ENCODE measurements at places on chromosomes 3 and 15.

DNA sequence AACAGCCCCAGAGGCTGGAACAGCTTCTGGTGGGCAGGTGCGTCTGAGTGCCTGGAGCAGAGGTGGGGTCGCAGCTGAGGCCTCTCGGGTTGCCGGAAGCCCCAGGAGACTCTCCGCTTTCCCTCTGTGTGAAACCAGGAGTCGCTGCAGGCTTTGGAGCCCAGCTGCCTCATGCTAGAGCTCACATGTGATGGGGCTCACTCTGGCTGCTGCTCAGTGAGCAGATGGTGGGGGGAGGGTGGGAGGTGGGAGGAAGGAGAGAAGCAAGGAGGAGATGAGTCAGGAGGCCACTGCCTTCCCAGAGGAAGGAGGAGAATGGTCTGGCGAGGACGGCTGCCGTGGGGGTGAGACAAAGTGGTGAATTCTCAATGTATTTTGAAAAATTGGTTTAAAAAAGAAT, 290.1 kb upstream of the CHRNA7 start:
- DNase-seq, result no peak

DNA sequence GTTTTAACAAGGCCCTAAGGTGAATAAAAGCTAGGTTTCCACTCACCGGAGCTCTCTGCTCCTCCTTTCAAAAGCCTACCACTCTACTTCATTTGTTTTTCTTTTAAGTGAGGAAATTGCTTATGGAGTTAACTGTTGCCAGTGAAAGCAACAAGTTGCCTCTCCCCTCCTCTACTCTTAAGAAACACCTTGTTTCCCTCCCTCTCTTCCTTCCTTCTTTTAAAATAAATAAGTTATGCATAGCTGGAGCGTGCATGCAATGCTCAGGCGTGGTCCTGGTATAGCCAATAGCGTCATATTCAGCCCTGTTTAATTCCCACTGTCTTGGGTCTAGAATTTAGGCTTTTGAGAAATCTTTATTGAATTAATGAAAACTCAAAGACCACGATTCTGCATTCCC, 101.1 kb upstream of the IGF1R start:
- DNase-seq, result no peak

DNA sequence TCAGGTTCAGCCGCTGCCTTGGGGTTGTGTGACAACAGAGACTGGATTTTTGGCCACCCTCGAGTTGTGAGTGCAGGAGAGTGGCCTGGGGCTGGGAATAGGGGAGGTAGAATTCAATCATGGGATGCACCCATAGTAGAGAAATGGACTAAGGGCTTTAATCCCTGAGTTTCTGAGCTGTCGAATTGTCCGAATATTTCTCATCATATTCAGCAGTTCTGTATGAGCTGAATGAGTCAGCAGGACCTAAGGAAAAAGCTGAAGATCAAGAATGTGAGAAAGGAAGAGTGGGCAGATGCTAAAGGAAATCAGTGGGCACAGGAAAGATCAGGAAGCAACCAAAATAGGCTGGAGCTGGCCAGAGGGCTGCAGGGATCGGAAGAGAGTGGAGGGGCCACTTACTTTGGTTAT, 44.4 kb upstream of the SACM1L start:
- no peak for DNase-seq

DNA sequence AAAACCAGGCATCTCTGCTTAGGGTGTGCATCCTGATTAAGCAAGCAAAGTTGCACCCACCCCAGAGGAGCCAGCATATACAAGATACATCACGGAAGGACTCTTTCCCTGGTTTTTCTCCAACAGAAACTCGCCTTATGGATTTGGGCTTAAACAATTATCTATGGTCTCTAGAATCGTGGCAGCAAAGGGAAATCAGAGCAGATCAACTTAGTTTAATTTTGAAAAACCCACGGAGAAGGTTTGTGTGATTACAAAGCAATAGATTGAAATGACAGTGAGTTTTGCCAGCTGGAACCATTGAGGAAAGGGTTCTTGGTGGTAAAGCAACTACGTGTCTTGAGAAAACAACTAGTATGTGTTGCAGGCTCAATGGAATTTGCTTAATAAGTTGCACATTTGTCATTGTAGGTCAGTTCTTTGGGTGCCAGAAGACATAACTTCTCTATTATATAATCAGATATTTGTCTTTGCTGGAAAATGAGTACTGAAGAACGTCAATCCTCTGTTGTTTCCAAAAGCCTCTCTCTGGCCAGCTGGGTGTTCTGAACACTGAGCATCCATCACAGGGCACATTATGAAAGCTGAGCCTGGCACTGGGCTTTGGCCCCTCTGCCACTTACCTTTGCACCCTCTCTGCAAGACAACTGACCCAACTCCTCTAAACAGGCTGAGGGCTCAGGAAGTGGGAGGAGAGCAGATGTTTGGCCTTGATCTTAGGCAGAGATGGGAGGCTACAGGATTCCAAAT, 75.7 kb upstream of the FBN1 start:
- DNase-seq, result no peak

DNA sequence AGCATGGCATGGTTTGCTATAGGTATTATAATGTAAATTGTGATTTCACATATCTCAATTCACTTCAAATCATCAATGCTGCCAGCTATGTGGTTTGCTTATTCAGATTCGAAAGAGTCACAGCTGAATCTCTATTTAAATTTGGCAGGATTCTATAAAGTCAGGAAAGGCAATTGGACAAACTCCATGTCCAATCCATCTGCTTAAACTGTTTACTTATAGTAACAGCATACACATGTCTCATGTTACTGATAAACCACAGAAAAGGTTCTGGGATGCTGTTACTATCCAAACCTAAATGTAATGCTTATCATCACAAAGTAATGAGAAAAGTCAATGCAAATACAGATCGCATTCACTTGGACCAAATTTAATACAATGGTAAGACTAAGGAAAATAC, 229.7 kb downstream of the ISL2 start:
- DNase-seq, result no peak

- no peak for DNase-seq
Observed at GRCh38 chr3:108673988-108674661, 83.1 kb downstream of the RETNLB start.

Measured in activated naive CD4-positive, alpha-beta T cell (primary cell).